ENCODE measurements at places on chromosomes 1 and 21.

GRCh38 chr1:236081546-236082227 lies 16.8 kb upstream of the NID1 start:
- H3K4me3 ChIP-seq, result no peak overlapping the region
- DNase-seq, result no peak
- no peaks in the 10 kb centered on the region for H3K27me3 ChIP-seq
- no peaks in the 10 kb centered on the region for H3K4me1 ChIP-seq
- no peak overlapping the region for H3K27ac ChIP-seq
- H3K36me3 ChIP-seq, result no peaks in the 10 kb centered on the region

- no peak overlapping the region for H3K27ac ChIP-seq
- H3K4me3 ChIP-seq, result no peak overlapping the region
- H3K27me3 ChIP-seq, result no peaks in the 10 kb centered on the region
- no peak for DNase-seq
- peaks cover 18% of the 10 kb centered on the region for H3K4me1 ChIP-seq
Measured at GRCh38 chr1:59442492-59442891, 145.6 kb downstream of the FGGY start.

- no peaks in the 10 kb centered on the region for H3K36me3 ChIP-seq
- DNase-seq, result no peak
- no peaks in the 10 kb centered on the region for H3K4me1 ChIP-seq
- H3K27ac ChIP-seq, result no peak overlapping the region
- no peaks in the 10 kb centered on the region for H3K27me3 ChIP-seq
Measured at GRCh38 chr1:194268839-194269238, 1082.4 kb upstream of the B3GALT2 start.

- no peak for DNase-seq
- no peak overlapping the region for H3K27ac ChIP-seq
- H3K4me3 ChIP-seq, result no peak overlapping the region
- no peaks in the 10 kb centered on the region for H3K27me3 ChIP-seq
- no peaks in the 10 kb centered on the region for H3K4me1 ChIP-seq
- no peaks in the 10 kb centered on the region for H3K36me3 ChIP-seq
Measured at GRCh38 chr1:207644166-207644851, 624 bp upstream of the CR1L start.

DNA sequence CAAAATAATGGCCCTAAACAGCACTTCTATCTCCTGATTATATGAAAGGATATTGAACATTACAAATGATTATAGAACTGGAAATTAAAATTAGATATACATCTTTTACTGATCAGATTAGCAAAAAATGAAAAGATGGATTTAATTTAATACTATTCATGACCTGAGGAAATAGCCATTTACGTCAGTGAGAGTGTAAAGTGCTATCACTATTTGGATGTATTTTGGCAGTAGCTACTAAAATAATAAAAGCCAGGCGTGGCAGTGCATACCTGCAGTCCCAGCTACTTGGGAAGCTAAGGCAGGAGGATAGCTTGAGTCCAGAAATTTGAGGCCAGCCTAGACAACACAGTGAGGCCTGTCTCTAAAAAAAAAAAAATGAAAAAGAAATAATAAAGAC lies 5.3 kb downstream of the C4BPB start:
- H3K4me3 ChIP-seq, result no peak overlapping the region
- no peak overlapping the region for H3K27ac ChIP-seq
- peaks cover 15% of the 10 kb centered on the region for H3K4me1 ChIP-seq
- no peaks in the 10 kb centered on the region for H3K27me3 ChIP-seq
- no peak for DNase-seq

- H3K4me1 ChIP-seq, result peaks cover 32% of the 10 kb centered on the region
- peak overlapping the region; percentile 82 for H3K27ac ChIP-seq
- peak overlapping the region; percentile 37 for H3K4me3 ChIP-seq
- H3K27me3 ChIP-seq, result no peaks in the 10 kb centered on the region
- no peaks in the 10 kb centered on the region for H3K36me3 ChIP-seq
Measured at GRCh38 chr1:183589874-183590243, 400 bp downstream of the NCF2 start.

DNA sequence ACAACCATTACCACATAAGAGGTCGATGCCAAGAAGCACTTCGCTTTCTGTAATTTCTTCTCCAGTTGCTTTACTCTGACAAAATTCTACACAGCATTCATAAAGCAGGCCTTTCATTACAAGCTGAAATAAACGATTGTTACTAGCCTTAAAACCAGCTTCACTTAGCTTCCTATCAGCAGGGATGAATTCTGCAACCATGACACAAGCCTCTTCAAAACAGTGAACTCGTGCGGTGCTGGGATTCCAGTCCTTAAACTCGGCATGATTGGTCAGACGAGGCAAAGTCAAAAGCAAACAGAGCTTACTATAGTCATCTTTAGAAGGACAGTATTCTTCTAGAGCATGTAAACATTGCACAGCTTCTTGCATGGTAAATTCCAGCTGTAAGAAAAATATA lies 30.6 kb downstream of the WDR47 start:
- no peaks in the 10 kb centered on the region for H3K36me3 ChIP-seq
- no peak overlapping the region for H3K4me3 ChIP-seq
- H3K4me1 ChIP-seq, result no peaks in the 10 kb centered on the region

DNA sequence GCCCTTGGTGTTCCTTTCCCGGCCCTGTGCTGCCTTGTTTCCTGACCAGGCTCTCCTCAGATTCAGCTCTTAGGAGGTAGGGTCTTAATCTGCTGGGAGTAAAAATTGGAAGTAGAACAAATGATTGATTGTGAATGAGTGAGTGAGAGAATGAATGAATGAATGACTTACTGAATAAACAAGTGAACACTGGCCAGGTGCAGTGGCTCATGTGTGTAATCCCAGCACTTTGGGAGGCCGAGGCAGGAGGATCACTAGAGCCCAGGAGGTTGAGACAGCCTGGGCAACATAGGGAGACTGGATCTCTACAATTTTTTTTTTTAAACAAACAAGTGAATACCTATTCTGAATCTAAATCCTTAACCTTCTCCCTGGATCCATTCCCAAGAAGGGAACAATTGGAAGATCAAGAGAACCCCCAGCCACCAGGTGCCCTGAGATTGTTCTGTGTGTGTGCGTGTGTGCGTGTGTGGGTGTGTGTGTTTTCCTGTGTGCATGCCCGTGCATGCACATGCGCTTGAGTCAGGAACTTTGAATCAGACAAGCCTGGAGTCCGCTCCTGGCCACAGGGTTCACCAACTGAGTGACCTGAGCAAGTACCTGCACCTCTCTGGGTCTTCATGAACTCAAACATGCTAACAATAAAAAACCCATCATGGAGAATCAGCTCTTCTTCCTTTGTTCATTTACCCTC lies 24.3 kb upstream of the CITED4 start:
- DNase-seq, result no peak
- no peaks in the 10 kb centered on the region for H3K36me3 ChIP-seq
- H3K4me3 ChIP-seq, result no peak overlapping the region

GRCh38 chr1:96558635-96559034 lies 162.9 kb upstream of the PTBP2 start:
- no peak overlapping the region for H3K27ac ChIP-seq
- no peaks in the 10 kb centered on the region for H3K27me3 ChIP-seq
- H3K36me3 ChIP-seq, result no peaks in the 10 kb centered on the region
- peaks cover 12% of the 10 kb centered on the region for H3K4me1 ChIP-seq
- no peak for DNase-seq

GRCh38 chr1:238488401-238488800 lies 597.7 kb upstream of the ZP4 start:
- no peaks in the 10 kb centered on the region for H3K36me3 ChIP-seq
- no peaks in the 10 kb centered on the region for H3K4me1 ChIP-seq
- H3K4me3 ChIP-seq, result no peak overlapping the region
- no peak for DNase-seq

GRCh38 chr1:194857413-194857812 lies 1671.0 kb upstream of the B3GALT2 start:
- no peak overlapping the region for H3K27ac ChIP-seq
- H3K36me3 ChIP-seq, result no peaks in the 10 kb centered on the region
- H3K4me1 ChIP-seq, result no peaks in the 10 kb centered on the region
- DNase-seq, result no peak
- no peaks in the 10 kb centered on the region for H3K27me3 ChIP-seq

GRCh38 chr1:21673277-21673780 lies 4.2 kb upstream of the RAP1GAP start:
- H3K4me1 ChIP-seq, result peaks cover 30% of the 10 kb centered on the region
- no peaks in the 10 kb centered on the region for H3K36me3 ChIP-seq
- H3K27ac ChIP-seq, result no peak overlapping the region
- H3K4me3 ChIP-seq, result no peak overlapping the region
- H3K27me3 ChIP-seq, result no peaks in the 10 kb centered on the region

DNA sequence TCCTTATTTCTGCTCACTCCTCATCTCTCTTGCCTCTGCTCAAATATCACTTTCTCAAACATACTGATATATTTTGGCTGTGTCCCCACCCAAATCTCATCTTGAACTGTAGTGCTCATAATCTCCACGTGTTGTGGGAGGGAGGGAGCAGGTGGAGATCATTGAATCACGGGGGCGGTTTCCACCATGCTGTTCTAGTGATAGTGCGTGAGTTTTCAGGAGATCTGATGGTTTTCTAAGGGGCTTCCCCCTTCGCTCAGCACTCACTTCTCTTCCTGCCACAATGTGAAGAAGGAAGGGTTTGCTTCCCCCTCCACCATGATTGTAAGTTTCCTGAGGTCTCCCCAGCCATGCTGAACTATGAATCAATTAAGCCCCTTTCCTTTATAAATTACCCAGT lies 26.6 kb downstream of the ZBTB8OS start:
- DNase-seq, result no peak
- H3K36me3 ChIP-seq, result 0 out of 2 replicates have a peak, but pooled peaks cover 4% of the 10 kb centered on the region
- no peak overlapping the region for H3K27ac ChIP-seq
- no peak overlapping the region for H3K4me3 ChIP-seq

GRCh38 chr21:15058854-15059263 lies 5.9 kb downstream of the NRIP1 start:
- H3K4me1 ChIP-seq, result peaks cover 50% of the 10 kb centered on the region
- H3K36me3 ChIP-seq, result peaks cover 33% of the 10 kb centered on the region
- H3K27me3 ChIP-seq, result no peaks in the 10 kb centered on the region

DNA sequence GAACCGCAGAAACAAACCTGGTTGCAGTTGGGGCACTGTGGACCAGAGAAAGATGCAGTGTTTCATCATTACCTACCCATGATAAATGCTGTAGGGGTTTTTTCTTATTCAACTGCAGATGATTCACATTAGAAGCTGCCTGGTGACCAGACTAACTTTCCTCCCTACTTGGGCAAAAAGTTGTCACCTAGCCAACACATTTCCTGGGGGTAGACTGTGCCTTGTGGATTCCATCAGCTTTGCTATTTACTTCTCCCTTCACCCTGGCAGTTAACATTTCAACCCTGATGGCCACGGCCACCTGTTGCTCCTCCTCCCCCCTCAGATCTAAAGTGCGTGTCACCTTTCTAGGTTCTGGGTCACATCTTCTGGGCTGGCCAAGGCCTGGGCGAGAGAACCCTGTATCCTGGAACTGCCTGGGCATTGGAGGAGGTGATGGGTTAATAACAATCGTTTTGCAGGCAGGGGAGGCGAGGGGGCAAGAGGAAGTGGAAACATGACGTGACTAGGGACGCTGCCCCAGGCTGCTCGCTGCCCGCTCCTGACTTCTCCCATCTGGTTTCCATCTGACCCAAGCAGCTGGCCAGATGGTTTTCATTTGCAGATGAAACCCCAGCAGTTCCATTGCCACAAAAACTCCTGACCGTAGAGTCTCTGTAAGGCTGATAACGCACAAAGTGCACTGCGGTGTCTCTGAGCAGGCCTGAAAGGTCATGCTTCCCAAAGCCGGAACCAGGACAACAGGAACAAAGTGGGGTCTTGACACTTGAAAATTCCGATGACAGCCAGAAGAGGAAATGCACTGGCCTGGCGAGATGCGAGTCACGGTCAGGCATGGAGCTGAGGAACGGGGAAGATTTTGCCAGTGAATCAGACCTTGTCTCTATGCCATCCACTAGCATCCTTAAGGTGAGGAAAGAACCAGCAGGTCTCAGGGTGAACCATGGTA lies 36.6 kb downstream of the CAPZB start:
- H3K36me3 ChIP-seq, result no peaks in the 10 kb centered on the region
- DNase-seq, result peak; percentile 66
- peaks cover 40% of the 10 kb centered on the region for H3K4me1 ChIP-seq
- no peaks in the 10 kb centered on the region for H3K27me3 ChIP-seq

GRCh38 chr1:248736977-248737376 lies 18.6 kb downstream of the LYPD8 start:
- H3K36me3 ChIP-seq, result no peaks in the 10 kb centered on the region
- H3K27me3 ChIP-seq, result peaks cover 40% of the 10 kb centered on the region
- DNase-seq, result no peak

DNA sequence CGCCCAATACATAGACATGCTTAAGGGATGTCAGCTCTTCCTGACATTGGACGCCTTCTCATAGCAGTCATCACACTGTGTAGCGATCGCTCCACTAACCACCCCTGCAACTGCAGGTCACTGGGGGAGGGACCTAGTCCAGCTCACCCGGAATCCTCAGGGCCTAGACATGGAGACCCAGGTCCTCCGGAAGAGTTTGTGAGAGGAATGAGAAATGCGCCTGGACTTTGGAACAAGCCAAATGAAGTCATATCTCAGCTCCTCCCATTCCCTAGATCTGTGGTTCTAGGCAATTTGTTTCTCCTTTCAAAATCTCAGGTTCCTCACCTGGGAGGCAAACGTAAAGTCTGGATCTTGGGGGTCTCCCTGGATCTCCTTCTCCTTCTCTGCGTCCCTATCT lies 253.3 kb downstream of the KAZN start:
- H3K27ac ChIP-seq, result no peak overlapping the region
- peaks cover 33% of the 10 kb centered on the region for H3K27me3 ChIP-seq
- H3K4me3 ChIP-seq, result no peak overlapping the region
- H3K36me3 ChIP-seq, result no peaks in the 10 kb centered on the region

- no peak overlapping the region for H3K27ac ChIP-seq
- DNase-seq, result no peak
- H3K36me3 ChIP-seq, result no peaks in the 10 kb centered on the region
Measured at GRCh38 chr1:1892079-1892762, 1.3 kb upstream of the GNB1 start.

- H3K27ac ChIP-seq, result no peak overlapping the region
- DNase-seq, result no peak
- no peak overlapping the region for H3K4me3 ChIP-seq
Measured at GRCh38 chr21:34182436-34182835, 109.1 kb downstream of the MRPS6 start.

DNA sequence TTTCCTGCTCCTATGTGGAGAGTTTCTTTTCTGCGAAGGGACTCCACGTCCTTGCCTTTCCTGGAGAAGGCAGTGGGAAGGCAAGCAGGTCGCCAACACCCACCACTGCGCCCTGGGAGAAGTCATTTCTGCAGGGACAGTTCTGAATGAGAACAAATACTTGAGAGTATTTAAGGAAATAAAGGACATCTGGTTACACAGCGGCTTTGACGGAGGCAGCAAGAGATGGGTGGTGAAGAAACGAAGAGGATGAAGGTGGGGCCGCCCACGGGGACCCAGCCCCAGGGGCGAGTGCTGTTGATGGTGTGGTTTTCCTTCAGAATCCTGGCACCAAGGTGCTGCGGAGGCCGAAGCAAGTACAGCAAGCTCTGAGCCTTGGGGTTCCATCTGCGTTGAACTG lies 75.5 kb downstream of the PSMG1 start:
- no peak for DNase-seq
- no peak overlapping the region for H3K4me3 ChIP-seq
- H3K27ac ChIP-seq, result no peak overlapping the region
- no peaks in the 10 kb centered on the region for H3K4me1 ChIP-seq
- no peaks in the 10 kb centered on the region for H3K36me3 ChIP-seq
- no peaks in the 10 kb centered on the region for H3K27me3 ChIP-seq

- DNase-seq, result peak; percentile 59
- no peak overlapping the region for H3K27ac ChIP-seq
- no peaks in the 10 kb centered on the region for H3K27me3 ChIP-seq
Measured at GRCh38 chr1:111656086-111657017, 36.8 kb downstream of the RAP1A start.
